Esophagus mucosa (tissue), 1 donor: ENCODE measurements at places on chromosomes 11 and 22.

DNA sequence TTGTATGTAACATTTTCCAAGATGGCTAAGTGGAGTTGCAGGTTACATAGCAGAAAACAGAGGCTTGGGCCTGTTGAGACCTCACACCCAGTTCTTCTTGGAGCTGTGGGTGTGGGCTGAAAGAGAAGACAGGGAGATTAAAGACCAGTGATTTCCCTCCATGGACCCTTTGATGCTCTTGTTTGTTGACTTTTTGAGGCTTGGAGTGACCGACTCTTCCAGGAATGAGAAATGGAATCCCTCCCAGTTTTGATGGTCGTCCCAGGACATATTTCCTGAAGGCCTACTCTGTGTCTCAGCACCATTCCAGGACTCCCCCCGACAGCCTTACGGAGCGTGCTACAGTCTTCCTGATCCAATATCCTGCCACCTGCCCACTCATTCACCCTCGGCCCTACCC, 96.9 kb downstream of the PTPRJ start:
- ATAC-seq: no peak

GRCh38 chr11:114400915-114401223, 403 bp downstream of the RBM7 start:
- no peak for ATAC-seq

GRCh38 chr11:130261571-130261970, 53.1 kb downstream of the ZBTB44 start:
- ATAC-seq: no peak

DNA sequence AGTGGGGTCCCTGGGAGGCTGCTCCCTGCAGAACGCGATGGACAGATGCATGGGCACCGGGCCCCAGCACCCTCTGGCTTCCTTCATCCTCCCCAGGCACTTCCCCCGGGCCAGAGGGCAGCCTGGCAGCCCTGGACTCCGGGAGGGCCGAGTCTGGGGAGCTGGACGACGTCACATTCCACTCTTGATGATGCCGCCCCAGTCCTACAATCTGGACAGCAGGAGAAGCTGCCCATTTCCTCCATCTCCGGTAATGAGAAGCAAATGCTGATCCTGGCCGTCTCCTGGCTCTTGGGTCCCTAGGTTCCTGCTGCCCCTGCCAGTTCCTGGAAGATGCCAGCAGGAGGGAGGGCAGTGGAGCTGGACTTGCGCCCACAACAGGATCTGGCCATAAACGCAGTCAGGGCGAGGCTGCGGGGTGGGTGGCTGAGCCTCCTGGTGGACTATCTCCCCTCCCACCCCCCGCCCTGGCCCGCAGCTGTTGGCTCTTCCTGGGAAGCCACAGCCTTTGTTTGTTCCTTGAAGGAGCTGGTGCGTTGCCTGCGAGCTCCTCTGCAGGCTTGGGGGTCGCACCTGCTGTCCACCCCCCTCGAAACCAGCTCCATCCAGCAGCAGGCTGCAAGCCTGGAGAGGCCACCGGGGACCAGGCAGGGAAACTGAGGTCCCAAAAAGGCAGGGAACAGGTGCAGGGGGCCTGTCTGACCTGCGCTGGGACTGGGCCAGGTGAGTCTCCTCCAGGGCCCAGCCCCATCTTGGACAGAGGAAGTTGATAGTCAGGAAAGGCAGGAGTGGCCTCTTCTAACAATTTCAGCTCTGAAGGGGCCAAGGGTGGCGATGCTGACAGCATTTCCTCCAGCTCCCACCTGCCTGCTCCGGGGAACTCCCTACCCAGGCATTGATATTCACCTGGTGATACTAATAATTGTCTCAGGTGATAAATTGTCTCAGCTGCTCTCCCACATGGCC, 17.9 kb upstream of the MUC6 start:
- no peak for ATAC-seq

- peak; percentile 78 for ATAC-seq
Measured at GRCh38 chr11:35138943-35139721, at the start of gene CD44. Gene CD44, plus strand, starts transcription at chr11:35139171. Its CDS starts 133 bp downstream, at chr11:35139304.

DNA sequence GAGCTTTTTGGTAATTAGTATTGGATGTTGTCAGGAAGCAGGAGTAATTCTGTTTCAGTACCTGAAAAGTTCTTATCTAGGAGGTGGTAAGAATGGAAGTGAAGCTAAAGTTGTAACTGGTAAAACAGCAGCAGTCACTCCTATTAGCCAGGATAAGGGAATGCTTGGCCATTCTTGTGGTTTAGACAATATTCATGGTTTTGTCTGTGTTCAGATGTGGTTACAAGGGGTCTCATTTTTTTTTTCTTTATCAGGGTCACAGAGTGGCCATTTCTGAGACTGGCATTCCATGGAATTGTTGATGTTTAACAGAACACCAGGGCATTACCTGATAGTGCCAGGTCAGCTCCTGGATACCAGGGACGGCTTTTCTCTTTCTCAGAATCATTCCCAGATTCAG, 23.8 kb downstream of the TAF1D start:
- no peak for ATAC-seq

DNA sequence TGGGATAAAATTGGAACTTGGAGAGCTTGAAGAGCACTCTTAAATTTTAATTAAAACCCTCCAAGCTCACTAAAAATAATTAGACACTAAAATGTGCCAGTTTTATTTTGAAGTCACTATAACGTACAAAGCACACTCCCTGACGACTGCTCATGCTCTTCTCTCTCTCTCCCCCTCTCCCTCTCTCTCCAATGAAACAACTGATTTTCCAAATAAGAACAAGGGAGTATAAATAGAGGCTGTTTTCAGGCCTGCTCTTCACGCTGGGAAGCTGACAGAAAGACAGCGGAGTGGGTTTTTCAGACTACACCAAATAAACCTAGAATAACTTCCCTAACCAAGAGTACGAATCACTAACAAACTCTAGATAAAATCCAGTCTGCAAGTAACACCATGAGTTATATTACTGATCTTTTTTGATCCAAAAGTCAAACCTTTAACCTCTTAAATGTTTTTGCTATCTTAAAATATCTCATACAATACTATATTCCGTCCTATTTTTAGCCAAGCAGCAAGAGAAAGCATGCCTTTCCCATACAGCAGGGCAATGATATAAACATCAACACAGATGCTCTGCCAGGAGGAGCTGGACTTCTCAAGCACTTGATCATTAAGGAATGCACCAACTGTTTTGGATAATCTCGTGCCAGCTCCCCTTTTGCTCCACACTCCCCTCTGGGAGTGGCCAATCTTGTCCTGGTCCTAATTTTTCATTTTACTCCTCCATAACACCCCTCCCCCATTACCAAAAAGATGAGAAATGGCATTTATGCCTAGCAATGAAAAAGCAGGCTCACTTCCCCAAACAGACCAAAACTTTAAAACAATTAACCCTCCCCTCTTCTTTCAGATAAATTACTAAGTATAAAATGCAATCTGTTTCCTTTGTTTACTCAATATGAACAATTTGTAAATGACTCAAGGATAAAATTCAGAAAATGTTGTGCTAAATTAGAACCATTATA, 116.9 kb downstream of the SOX6 start:
- no peak for ATAC-seq

- ATAC-seq: no peak
Measured at GRCh38 chr11:596374-596773, 19.4 kb downstream of the IRF7 start.

GRCh38 chr22:22058633-22059290, 76.2 kb upstream of the TOP3B start:
- ATAC-seq: no peak

DNA sequence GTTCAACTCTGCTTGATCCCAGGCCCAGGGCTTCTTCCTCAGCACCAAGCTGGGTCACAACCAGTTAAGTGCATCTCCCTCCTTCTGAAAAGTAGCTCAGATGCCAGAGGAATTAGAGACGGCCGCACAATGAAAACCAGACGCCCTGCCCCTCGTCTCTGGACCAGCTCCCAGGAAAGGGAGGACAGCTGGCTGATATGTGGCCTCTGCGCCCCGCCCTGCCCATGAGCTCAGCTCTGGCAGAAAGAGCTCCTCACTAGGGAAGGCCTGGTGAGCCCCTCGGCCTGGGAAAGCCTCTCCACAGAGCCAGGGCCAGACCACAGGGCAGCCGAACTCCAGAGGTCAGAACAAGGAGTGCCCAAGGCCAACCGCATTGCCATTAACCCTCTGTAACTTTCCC, 18.1 kb upstream of the SCGB1A1 start:
- peak; percentile 75 for ATAC-seq

DNA sequence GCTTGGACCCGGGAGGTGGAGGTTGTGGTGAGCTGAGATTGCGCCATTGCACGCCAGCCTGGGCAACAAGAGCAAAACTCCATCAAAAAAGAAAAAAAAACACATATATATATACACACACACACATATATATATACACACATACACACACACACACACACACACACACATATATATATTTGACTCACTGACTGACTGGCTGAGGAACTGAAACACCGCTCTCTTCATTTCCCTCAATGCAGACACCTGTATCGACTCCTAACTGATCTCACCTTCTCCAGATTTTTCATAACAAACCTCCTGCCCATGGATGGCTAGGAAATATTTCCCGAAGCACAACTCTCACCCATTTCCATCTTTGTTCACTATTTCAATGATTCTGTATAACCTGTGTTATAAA, 140.7 kb upstream of the ANO3 start:
- ATAC-seq: no peak

DNA sequence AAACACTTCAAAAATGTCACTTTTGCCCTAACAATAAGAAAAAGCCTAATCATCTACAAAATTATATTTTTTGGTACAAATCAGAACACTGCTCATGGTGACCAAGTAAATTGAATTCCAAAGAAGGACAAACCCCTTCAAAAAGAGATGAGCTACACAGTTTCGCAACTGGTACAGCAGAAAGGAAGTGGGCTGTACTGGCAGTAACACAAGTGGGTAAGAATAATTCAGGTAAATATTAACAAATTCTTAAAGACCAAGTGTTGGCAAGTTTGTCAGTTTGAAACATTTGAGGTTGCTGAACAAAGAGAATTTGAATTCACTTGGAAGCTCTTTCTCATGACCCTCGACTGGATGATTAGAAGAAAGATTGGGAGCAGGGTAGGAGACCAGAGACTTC, 35.5 kb downstream of the MSANTD4 start:
- no peak for ATAC-seq

GRCh38 chr11:35235936-35236666, 97.1 kb downstream of the CD44 start:
- peak; percentile 85 for ATAC-seq

GRCh38 chr11:45142241-45143055, 4.0 kb upstream of the PRDM11 start:
- no peak for ATAC-seq

- no peak for ATAC-seq
Measured at GRCh38 chr11:3964056-3964455, 108.6 kb downstream of the STIM1 start.

GRCh38 chr11:87251560-87251959, 213.8 kb downstream of the TMEM135 start:
- ATAC-seq: no peak

GRCh38 chr11:66013762-66014100, 1.9 kb downstream of the CST6 start:
- no peak for ATAC-seq

DNA sequence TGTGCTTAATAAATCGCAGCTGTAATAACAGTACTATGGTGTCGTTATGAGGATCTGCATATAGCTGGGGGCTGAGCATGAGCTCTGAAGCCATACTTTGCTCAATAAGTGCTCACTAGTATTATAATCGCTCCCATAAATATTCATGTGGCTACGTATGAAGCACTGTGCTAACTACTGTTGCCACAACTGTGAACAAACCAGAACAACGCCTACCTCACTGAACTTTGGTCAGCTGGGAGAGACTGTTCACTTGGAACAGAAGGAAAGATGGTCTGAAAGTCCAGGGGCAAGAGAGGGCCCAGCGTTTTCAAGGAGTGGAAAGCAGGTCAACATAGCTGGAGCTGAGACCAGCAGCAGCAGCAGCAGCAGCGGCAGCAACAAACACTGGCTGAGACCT, 141.6 kb downstream of the EFCAB6 start:
- no peak for ATAC-seq

DNA sequence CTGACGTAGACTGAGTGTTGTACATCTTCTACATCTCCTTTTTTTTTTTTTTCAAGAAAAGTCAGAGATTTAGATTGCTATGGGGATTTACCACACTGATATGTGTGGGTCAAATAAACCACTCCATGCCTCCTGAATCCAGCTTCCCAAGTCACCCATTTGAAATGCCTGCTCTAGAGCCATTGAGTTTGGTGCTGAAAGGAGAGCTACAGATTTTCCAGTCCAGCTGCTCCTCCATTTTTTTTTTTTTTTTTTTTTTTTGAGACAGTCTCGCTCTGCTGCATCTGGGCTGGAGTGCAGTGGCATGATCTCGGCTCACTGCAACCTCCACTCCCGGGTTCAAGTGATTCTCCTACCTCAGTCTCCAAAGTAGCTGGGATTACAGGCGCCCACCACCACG, 115.2 kb upstream of the TIMP3 start:
- no peak for ATAC-seq

DNA sequence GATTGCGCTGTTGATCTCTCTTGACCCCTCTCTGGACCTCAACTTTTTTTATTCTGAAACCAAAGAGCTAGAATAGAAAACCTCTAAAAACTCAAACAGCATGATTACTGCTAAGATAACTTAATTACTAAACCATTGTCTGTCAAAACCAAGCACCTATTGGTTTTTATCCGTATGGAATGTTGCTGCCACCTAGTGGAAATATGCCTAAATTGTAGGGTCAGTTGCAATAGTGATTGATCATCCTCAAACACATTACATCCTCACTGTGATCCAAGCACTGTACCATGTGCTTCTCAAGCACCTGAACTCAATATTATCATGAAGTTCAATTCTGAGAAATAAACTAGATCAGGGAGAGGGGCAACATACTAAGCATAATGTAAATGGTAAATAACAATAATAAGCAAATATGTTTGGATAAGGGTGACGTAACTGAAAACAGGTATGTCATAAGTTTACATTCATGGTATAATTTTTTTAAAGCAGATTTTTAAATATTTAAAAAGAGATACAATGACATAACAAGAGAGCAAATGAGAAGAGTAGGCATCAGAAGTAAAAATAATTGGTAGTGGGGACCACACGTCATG, 3.8 kb upstream of the OR5A2 start:
- ATAC-seq: peak; percentile 47

DNA sequence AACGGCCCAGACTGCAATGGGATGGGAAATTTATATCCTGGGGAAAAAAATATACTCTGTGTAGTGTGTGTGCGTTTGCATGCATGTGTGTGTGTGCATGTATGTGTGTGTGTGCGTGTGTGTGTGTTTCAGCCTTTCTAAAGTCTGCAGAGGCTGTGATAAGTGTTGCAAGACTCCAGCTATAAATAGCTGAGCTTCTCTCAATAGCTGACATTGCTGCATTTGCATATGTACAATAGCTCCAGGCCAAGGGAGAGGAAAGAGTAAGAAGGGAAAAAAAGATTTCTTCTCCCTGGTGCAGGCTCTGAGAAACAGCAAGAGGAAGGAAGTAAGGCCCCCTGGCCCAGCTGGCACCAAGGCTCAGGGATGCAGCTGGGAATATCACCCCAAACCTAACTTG, 483.0 kb downstream of the MN1 start:
- peak; percentile 52 for ATAC-seq
